Hematopoietic multipotent progenitor cell (in vitro differentiated cells): ENCODE measurements at places on chromosomes 6 and 20. TPM values are rescaled to one million over a fixed set of nuclear protein-coding genes. Genes with fewer than 3 reads are reported as not detected.

The NFKBIL1 gene
- 33.7 TPM for total RNA-seq

The LRFN2 gene
- total RNA-seq = 0.27 TPM

The CAPN11 gene
- 7.3 TPM for total RNA-seq

The OR2H2 gene
- total RNA-seq = under 0.01 TPM
